ENCODE measurements at places on chromosomes 2 and 18.

DNA sequence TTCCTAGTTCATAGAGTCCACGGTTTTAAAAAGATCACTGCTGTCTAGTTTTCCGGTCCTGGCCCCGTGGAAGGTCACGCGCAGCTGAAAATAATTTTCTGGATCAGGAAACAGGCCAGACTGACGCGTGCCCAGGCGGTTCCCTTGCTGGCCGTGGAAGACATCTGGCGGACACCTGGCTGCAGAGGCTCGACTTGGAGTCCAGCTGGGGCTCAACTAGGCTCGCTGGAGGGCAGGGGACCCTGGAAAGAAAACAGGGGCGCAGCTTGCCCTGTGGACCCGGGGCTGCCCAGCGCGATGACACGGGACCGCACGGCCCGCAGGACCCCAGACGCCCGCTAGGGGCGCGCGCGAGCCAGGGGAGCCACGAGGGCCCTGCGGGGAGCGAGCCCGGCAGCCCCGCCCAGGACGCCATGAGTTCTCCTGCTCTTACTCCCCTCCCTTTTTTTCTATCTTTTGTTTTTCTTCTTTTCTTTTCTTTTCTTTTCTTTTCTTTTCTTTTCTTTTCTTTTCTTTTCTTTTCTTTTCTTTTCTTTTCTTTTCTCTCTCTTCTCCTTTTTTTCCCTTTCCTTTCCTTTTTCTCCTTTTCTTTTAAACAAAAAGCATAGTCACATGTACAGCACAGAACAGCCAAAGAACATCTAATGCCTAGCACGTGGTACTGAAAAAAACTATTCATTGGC lies 43.2 kb upstream of the UBE2F start:
- DNase-seq = peak; percentile 74

DNA sequence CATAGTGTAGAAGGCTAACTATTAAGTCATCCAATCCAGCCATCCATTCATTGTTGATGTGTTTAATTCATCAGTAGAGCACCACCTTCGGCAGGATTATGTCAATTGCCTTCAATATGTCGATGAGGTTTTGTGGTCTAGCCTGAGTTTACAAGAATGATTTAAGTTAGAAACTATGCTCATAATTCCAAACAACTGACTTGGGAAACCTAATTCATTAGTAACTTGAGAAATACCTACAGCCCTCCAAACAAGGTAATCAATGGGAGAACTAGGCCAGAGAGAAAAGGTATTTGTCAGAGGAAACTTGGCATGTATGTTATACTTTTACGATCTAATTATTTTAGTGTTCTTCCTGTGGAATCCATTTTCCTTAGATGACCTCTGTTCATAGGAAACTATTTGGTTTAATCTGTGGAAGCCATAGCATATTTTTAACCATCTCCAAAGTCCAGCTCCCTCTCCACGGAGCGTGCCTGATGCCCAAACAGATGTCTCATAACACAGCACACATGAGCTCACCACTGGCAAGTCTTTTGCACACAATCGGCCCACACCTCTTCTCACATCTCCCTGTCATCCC lies 148.5 kb downstream of the GFPT1 start:
- no peak for DNase-seq

- DNase-seq = no peak
Observed at GRCh38 chr18:58649966-58650816, 21.1 kb upstream of the MALT1 start.

- DNase-seq = no peak
Observed at GRCh38 chr2:162215162-162215561, 28.1 kb downstream of the FAP start.

DNA sequence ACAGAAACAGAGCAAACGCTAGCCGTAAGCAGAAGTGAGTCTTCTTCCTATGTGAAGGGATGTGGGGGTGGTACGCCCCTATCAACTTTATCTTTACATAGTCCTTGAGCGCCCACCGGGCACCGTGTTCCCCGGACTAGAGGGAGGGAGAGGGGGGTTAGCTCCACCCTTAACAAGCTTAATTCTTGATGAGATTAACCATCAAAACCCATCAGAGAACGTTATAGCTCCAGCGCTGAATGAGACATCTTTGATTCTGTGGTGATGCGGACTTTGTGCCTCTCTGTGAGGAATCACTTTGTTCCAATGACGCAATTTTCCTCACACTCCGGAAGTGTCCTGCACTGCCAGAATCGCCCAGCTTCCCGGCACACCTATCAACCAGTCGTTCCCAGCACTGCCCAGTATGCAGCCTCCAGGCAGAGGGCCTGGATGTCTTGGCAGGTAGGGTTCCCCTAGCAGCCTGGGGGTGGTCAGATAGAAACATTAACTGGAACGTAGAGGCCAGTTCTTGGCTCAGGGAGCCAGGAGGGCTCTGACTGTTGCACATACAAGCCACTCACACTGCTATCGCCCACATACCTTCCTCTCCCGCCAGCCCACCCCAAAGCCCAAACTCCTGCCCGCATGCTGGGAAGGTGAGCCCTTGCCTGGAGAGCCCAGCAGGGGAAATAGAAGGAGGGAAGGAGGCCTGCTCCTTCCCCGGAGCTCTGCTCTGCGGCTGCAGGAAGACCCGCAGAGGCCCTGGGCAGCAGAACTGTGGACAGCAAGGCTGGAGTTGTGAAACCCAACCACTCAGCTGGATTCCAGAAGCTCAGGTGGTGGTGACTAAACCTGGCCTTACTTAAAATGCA lies 1.9 kb upstream of the ODC1 start:
- no peak for DNase-seq

GRCh38 chr2:104487366-104487765 lies 366.5 kb upstream of the POU3F3 start:
- no peak for DNase-seq

All from progenitor cell of endocrine pancreas (in vitro differentiated cells).